ENCODE measurements at places on chromosomes 1 and 21.

- no peak for DNase-seq
Observed at GRCh38 chr1:3573500-3573899, 37.8 kb downstream of the MEGF6 start.

- DNase-seq = no peak
Observed at GRCh38 chr1:41359211-41360073, 1.8 kb upstream of the FOXO6 start.

GRCh38 chr1:34824817-34825454 is 32.1 kb downstream of the GJA4 start:
- no peak for DNase-seq

DNA sequence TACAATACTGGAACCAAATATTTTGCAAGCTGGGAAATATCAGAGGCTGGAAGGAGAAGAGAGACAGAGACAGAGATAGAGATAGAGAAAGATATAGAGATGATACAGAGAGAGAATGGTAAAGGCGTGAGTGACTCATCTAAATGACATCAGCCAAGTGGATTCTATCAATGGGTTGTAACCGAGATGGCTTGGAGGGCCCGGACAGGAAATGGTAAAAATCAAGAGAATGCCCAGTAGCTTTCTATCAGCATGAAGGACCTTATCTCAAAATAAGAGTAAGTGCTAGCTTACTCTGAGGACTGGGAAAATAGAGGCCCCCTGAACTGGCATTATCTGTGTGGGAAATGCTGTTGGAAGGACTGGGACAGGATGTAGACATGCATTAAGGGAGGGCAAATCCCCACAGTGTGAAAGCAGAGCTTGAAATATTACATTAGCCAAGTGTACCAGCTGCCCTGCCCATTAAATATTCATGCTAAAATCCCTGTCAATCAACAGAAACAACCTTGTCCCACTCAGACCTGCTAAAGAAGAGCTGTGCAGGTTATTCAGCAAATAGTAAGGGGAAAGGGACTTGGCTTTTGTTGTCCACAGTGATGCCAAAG is 76.6 kb upstream of the ZNF644 start:
- DNase-seq = no peak

DNA sequence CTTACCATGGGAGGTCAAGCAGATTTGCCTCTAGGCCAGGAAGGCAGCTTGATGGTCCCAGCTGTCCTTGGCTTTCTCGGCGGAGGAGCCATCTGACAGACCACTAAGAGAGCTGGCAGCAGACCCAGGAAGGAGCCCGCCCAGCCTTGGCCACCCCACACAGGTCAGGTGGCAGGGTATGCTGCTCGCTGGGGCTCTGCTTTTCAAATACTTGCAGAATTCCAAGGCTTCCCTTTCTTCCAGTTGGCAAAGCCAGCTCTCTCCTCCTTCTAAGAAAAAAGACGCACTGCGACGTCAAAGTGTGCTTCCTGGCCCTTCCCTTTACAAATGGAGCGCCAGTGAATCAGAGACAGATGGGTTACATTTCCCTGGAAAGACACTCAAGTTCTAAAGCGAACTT is 229.4 kb downstream of the CACNA1E start:
- no peak for DNase-seq

- DNase-seq = no peak
Observed at GRCh38 chr1:207911856-207912760, 1.2 kb upstream of the CD34 start.

- no peak for DNase-seq
Observed at GRCh38 chr1:207064561-207064960, 11.5 kb downstream of the PFKFB2 start.

DNA sequence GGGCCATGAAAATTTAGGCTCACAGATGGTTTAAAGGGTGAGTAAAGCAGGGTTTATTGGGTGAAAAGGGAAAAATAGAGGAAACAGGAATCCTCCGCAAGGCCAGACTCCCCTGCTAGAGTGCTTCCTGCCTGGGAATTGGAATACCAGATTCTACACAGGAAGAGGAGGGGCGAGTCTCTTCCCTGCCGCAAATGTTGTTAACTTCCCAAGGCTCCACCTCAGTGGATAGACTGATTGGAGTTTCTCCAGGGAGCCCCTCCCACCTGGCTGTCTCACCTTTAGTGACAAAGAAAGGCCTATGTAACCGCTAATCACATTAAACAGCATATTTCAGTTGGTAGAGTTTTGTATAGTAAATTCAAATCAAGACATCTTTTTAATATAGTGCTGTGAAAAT is 1450.1 kb downstream of the KCNT2 start:
- no peak for DNase-seq

DNA sequence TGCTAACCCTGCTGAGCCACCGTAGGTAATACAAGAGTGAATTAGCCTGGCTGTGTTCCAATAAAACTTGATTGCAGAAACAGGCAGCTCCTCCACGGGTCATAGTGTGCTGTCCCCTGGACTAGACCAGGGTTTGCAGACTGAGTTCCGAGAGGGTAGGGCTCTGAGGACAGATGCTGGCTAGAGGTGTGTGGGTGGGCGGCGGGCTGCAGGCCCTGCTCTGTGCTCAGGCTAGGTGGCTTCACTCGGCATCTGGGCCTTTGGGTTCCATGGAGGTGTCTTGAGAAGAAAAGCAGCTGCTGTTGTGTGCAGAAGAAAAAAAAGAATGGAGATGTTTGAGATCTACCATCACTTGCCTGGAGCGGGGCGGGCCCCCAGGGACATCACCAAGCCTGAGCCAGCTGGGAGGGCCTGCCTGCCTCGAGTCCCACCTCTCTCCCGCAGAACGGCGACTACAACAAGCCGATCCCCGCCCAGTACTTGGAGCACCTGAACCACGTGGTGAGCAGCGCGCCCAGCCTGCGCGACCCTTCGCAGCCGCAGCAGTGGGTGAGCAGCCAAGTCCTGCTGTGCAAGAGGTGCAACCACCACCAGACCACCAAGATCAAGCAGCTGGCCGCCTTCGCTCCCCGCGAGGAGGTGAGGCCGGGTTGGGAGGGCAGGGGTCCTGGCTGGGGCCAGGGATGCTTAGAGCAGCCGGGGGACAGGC is 7.9 kb downstream of the TMEM201 start:
- no peak for DNase-seq

- no peak for DNase-seq
Observed at GRCh38 chr1:38331496-38332210, 285.1 kb upstream of the POU3F1 start.

DNA sequence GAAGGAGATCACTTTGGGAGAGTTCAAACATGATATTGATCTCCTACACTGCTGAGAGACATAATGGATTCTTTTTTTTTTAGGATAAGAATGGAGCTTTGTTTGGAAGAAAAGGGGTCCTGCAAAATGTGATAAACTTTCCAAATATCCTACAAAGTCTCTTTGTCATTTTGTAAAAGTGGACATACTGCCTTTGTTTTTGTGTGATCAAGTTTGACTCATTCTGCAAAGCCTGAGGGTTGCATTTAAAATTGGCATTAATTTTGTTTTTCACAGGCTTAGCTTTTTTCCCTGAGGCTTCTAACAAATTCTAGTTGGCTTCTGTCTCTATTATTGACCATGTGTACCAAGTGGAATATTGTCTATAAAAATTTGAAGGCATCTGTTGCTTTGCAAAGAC is 113.2 kb downstream of the AK5 start:
- no peak for DNase-seq

GRCh38 chr1:156114919-156115513 is 505 bp downstream of the LMNA start:
- DNase-seq = peak; percentile 42

DNA sequence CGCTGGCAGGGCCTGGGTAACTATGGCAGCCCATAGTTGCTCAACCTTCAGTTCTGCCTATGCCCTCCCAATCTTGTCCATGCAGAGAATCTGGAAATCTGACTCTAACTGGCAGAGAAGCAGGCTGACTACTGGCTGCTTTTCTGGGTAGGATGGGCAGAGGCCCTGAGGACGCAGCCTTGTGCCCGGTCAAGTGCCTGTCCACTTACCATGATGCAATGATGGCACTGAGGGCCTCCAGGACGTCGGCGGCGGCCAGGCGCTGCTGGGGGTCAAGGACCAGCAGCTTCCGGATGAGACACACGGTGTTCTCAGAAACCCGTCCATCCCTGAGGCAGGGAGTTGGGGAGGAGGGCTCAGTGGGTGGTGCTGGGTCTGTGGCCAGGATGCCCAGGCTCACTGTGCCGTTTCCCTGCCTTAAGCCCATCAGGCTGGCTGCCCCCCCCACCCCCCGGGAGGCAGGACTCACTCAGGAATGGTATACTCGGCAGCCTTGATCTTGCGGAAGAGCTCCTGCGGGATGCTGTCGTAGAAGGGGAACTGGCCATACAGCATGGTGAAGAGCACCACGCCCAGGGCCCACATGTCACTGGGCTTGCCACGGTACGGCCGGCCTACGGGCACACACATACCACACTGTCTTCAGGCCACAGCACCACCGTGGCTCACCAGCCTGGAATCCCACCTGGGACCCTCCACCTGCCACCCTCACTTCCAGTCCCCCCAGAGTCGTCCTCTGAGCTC is 20.4 kb upstream of the EVA1B start:
- no peak for DNase-seq

Data from CD4-positive, alpha-beta T cell (primary cell).